Upper lobe of right lung (tissue), 1 donor: ENCODE measurements at places on chromosomes 1 and 21.

- no peak overlapping the region for H3K4me3 ChIP-seq
- no peaks in the 10 kb centered on the region for H3K27me3 ChIP-seq
- DNase-seq, result no peak
- no peak overlapping the region for H3K27ac ChIP-seq
Measured at GRCh38 chr1:105793536-105794146, 1262.8 kb upstream of the PRMT6 start.

DNA sequence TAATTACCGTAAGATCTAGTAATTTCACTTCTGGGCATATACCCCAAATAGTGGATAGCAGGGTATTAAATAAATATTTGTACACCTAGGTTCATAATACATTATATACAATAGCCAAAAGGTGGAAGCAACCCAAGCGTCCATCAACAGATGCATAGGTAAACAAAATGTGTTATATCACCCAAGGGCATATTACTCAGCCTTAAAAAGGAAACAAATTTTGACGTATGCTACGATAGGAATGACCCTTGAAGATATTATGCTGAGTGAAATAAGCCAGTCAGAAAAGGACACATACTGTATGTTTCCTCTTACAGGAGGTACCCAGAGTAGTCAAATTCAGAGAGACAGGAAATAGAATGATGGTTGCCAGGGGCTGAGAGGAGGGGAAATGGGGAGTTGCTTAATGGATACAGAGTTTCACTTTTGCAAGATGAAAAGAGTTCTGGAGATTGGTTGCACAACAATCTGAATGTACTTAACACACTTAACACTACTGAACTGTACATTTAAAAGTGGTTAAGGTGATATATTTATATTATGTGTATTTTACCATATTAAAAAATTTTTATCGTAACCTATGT, 36.6 kb upstream of the KCTD3 start:
- no peaks in the 10 kb centered on the region for H3K36me3 ChIP-seq
- DNase-seq, result no peak
- no peaks in the 10 kb centered on the region for H3K27me3 ChIP-seq
- no peak overlapping the region for H3K4me3 ChIP-seq

DNA sequence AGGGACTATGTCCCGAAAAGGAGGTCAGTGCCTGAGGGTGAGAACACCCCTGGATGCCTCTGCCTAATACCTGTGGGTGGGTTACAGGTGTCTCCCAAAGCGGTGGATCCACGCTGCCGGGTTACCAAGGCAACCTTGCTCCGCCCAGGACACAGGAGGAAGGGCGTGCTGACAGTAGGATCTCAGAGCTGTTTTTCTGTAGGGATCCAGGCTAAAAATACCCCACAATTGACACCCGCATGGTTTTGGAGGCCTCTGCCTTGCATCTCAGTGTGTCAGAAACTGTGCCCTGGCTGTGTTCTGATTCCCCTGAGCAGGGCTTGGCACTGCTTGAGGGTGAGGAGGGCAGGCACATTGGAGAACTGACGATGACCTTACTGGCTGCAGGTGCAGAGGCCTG, 118.0 kb downstream of the IER5 start:
- H3K36me3 ChIP-seq, result no peaks in the 10 kb centered on the region
- H3K27ac ChIP-seq, result no peak overlapping the region

DNA sequence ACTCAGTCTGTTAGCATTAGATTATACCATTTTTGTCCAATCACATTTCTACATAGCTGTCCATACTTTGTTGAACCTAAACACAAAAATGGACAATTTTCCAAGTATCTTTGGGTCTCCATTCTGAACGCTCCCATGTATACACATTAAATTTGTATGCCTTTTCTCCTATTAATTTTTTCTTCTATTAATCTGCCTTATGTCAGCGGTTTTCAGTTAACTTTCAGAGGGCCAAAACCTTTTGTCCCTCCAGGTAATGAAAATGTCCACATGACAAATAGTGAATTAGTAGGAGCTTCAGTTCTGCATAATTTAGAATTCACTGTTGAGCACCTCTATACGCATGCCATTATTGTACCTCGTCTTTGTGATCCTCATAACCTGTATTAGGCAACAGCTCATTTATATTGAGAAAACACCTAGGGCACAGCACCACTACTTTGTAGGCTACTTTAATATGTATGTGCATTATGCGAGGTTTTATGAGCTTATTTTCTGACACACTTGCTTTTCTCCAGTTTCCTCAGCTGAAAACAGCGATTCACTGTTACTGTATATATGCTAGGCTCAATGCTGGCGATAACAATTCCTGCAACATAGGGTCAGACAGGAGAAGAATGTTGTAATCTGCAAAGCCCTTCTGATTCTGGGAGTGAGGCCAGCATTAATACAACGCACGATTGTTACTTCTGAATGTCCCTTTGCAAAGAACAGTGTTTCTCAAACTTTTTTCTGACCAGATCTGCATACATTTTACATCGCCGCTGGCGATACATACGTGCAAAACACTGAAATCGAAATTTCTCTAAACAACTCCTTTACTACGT, 1.1 kb upstream of the ABCD3 start:
- H3K4me1 ChIP-seq, result peaks cover 25% of the 10 kb centered on the region
- H3K27me3 ChIP-seq, result no peaks in the 10 kb centered on the region
- peak overlapping the region; percentile 93 for H3K27ac ChIP-seq
- no peaks in the 10 kb centered on the region for H3K36me3 ChIP-seq

GRCh38 chr1:209815931-209816341, 10.0 kb upstream of the IRF6 start:
- DNase-seq, result no peak
- no peak overlapping the region for H3K27ac ChIP-seq
- no peak overlapping the region for H3K4me3 ChIP-seq

DNA sequence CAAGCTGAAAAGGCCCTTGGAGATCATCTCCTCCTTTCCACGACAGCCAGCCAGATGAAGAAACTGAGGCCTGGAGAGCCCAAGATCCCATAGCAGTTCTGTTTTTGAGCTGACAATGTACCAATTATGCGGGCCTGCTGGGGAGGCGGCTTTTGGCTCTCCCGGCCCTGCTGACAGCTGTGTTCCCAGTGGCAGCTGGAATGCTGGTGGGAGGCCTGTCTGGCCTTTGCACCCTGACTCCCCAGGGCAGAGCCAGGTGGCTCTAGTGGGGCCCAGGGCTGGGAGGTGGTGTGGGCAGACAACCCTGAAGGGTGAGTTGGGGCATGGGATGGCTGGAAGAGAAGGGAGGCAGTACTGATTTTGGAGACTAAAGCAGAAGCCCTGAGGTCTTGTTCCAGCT, 30.7 kb upstream of the WASF2 start:
- H3K4me3 ChIP-seq, result no peak overlapping the region
- H3K36me3 ChIP-seq, result no peaks in the 10 kb centered on the region
- DNase-seq, result no peak

DNA sequence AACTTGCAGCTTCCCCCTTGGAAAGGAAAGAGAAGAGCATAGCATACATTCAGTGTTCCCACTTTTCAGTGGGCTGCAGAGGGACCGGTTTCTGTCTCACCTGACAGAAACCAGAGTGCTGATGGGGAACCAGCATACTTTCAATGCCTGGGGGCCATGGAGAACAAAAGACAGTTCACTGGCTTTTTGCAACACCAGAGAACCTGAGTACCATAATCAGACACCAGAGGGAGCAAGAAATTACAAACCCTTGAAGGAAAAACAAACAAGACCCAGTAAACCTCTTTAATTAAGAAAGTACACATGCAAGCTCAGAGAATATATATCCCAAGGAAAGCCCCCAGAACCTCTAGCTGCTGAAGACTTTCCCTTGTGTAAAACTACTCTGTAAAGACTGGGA, 51.1 kb downstream of the CSMD2 start:
- no peaks in the 10 kb centered on the region for H3K27me3 ChIP-seq
- DNase-seq, result no peak
- no peaks in the 10 kb centered on the region for H3K4me1 ChIP-seq
- H3K27ac ChIP-seq, result no peak overlapping the region
- no peaks in the 10 kb centered on the region for H3K36me3 ChIP-seq
- no peak overlapping the region for H3K4me3 ChIP-seq

GRCh38 chr1:186187601-186188000, 187.5 kb downstream of the TPR start:
- no peaks in the 10 kb centered on the region for H3K36me3 ChIP-seq
- peaks cover 4% of the 10 kb centered on the region for H3K4me1 ChIP-seq
- H3K27ac ChIP-seq, result no peak overlapping the region
- H3K4me3 ChIP-seq, result no peak overlapping the region
- no peaks in the 10 kb centered on the region for H3K27me3 ChIP-seq

GRCh38 chr1:157411769-157412168, 140.5 kb downstream of the FCRL5 start:
- no peaks in the 10 kb centered on the region for H3K36me3 ChIP-seq
- H3K4me1 ChIP-seq, result no peaks in the 10 kb centered on the region
- no peaks in the 10 kb centered on the region for H3K27me3 ChIP-seq

GRCh38 chr1:201785291-201785690, 43.7 kb upstream of the IPO9 start:
- H3K36me3 ChIP-seq, result peaks cover 56% of the 10 kb centered on the region
- H3K27me3 ChIP-seq, result no peaks in the 10 kb centered on the region
- peaks cover 19% of the 10 kb centered on the region for H3K4me1 ChIP-seq
- H3K4me3 ChIP-seq, result no peak overlapping the region
- DNase-seq, result no peak

- no peaks in the 10 kb centered on the region for H3K27me3 ChIP-seq
- no peak for DNase-seq
- no peak overlapping the region for H3K27ac ChIP-seq
- H3K36me3 ChIP-seq, result peaks cover 22% of the 10 kb centered on the region
Measured at GRCh38 chr21:34788879-34789278, 120.1 kb downstream of the CLIC6 start.

DNA sequence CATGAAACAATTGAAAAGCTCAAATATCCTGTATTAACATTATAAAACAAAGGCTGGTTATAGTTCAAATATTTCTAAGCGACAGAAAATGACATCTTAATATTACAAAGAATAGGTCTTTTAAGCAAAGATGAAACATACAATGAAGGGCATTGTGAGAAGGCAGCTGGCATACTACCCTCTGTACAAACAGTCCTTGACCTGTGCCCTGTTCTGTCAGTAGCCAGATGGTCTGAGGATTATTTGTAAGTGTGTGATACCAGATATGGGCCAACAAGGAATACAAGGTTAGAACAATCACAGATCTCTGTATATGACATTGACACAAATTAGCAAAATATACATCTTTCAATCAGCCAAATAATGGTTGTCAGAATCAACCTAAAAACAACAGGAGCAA, 1350.4 kb downstream of the AMY1C start:
- H3K4me1 ChIP-seq, result no peaks in the 10 kb centered on the region
- no peaks in the 10 kb centered on the region for H3K36me3 ChIP-seq
- DNase-seq, result no peak
- no peak overlapping the region for H3K4me3 ChIP-seq
- H3K27me3 ChIP-seq, result no peaks in the 10 kb centered on the region

GRCh38 chr1:110914676-110915075, 41.7 kb downstream of the CD53 start:
- H3K27ac ChIP-seq, result no peak overlapping the region
- no peaks in the 10 kb centered on the region for H3K36me3 ChIP-seq
- H3K27me3 ChIP-seq, result no peaks in the 10 kb centered on the region
- DNase-seq, result no peak
